GM10248 (cell line): ENCODE measurements at places on chromosomes 11 and 22.
A peak's percentile ranks its signal among the peaks of the same experiment; 100 is the strongest.

- no peak for DNase-seq
Measured at GRCh38 chr11:65266210-65266609, 4.4 kb downstream of the POLA2 start.

GRCh38 chr11:59173080-59173963, 1.4 kb downstream of the DTX4 start:
- DNase-seq = no peak

DNA sequence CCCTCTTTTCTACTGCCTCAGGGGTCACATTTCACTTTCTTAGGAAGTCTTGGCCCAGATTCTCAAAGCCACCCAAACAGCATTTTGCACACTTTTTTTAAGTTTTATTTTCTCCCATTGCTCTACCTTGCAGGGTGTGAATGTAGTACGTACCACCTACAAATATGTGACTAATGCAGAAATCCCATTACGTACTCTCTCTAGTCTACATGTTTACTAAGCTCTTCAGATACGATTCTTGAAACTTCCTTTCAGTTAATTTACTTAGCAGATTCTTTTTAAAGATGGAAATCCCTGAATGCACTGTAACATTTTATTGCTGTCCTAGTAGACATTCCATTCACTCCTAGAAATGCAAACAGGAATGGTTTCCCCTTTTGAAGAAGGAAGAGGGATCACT, 61.3 kb downstream of the LRRC4C start:
- no peak for DNase-seq

- DNase-seq = no peak
Measured at GRCh38 chr11:96391698-96392307, 2.0 kb downstream of the JRKL start.

DNA sequence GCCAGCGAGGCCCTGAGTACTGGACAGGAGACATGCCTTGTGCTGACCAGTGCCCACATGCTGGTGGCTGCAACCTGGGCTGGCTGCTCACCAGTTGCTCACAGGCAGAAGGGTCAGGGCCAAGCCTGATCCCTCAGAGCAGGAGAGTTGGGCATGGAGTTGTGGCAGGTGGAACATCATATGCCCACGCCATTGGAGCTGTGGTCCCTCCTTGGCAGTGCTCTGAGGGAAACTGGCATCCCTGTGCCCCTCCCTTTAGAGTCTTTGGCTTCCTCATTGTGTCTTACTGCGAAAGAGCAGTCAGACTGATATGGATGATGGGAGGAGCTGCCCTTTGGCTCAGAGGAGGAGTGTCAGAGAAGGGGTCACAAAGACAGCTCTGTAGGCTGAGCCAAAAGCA, 3.1 kb upstream of the MYEOV start:
- DNase-seq = no peak

- no peak for DNase-seq
Measured at GRCh38 chr11:34600339-34601084, 20.4 kb upstream of the EHF start.

- DNase-seq = no peak
Measured at GRCh38 chr11:44579302-44579761, 13.9 kb downstream of the CD82 start.

GRCh38 chr22:26581633-26582168, 8.2 kb downstream of the TPST2 start:
- DNase-seq = no peak

DNA sequence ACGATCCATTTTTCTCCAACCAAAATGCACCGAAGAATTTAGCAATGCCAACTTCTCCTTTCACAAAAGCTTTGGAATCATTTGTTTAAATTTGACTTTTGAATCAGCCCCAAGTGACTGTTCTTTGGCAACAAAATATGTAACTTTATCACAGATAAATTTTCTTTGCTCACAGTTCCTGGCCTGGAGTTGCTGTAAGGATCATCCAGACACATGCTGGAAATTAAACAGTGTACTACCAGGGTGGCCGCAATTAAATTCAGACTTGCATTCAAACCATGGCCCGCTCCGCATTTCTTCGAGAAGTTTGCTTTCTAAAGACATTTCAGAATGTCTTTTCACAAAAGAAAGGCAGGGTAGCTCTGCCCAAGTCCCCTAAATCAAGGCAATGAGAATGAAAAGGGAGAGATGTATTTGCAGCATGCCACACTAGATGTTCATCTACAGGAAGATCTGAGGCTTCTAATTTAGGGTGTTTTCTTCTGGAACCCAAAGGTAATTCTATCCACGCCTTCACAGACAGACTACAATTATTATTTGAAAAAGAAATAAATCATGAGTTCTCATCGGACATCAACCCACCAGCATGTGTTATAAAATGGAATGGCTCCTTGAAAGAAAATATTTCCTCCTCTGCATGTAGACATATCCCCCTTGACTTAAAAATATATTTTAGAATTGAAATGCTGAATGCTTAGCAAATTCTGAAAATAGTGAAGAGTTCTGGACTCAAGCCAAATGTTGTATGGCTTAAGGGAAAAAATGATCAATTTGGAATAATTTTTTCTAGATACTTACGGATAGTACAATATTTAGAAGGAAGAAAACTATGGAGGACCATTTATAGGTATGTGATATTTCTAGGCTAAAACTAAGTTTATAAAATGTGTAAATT, 189.7 kb upstream of the BLID start:
- DNase-seq = no peak

GRCh38 chr11:26556582-26556981, 15.5 kb downstream of the MUC15 start:
- DNase-seq = no peak

DNA sequence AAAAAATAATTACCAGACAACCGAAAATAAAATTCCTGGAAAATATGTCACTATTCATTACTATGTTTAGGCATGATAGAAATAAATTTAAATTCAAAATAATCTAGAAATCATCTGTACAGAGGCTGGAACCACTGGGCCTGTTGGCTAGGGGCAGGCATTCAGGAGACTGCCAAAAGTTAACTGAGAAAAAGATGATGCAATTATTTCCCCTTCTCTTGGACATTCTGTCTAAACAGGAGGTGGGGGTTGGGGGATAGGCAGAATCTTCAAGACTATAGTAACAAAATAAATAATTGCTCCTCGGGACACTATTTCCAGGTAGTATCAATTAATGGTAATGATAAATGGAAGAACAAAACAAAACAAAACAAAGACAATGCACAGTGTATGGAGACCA, 14.1 kb downstream of the BTBD10 start:
- DNase-seq = no peak

DNA sequence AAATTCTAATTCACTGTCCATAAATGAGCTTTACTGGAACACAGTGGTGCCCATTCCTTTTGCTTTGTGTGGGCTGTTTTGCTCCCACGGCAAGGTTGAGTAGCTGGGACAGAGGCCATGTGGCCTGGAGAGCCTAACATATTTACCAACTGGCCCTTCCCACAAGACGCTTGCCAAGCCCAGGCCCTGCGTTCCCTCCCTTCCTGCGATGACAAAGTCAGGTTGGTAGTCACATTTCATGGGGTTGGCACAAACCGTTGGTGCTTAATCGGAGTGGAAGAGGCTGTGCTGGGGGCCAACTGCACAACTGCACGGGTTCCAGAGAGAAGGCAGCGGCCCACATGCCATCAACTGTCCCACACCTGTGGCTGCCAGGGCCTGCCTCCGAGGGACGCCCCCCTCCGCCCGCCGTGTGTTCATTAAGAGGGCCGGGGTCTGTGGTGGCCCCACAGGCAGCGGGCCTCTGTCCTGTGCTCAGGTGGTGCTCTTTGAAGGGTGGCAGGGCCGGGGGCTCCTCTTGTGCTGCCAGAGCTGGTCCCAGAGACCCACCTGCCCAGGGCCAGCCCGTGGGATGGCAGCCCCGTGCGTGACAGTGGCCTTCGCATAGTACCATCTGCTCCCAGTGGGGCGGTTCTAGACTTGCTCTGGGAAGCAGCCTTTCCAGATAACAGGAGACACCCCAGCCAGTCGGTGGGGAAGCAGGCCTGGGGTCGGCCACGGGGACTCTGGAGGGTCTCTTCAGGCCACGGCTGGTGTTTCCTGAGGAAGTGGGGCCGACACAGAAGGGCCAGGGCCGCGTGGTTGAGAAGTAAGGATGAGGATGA, 81.5 kb upstream of the CLDN5 start:
- no peak for DNase-seq

GRCh38 chr11:59182457-59183151, 10.7 kb downstream of the DTX4 start:
- DNase-seq = peak; percentile 48

DNA sequence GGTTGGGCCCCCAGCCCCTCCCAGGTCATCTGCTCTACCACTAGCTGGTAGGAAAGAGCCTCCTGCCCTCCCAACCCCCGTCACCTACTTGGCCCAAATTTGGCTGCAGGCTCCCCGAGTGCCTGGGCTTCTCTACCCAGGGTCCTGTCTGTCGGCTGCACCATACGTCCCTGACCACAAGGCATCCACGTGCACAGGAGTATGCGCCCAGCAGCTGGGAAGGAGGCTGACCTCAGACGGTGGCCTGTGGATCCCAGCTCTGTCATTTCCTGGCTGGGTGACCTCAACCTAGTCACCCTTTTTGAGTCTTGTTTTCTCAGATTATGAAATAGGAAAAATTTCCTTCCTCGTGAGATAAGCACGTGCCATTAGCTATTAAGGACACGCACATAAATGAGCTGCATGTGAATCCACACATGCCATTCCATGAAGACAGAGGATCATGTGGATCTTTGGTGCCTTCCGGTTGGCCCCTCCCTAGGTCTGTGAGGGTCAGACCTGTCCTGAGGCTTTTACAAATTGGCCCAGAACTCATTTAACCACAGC, 13.7 kb downstream of the CYB561A3 start:
- DNase-seq = no peak

GRCh38 chr11:10243896-10244575, 50.0 kb downstream of the SBF2 start:
- DNase-seq = no peak

GRCh38 chr11:2105511-2105910, 33.7 kb downstream of the IGF2 start:
- no peak for DNase-seq

GRCh38 chr11:134783234-134783633, 371.2 kb upstream of the B3GAT1 start:
- DNase-seq = no peak

DNA sequence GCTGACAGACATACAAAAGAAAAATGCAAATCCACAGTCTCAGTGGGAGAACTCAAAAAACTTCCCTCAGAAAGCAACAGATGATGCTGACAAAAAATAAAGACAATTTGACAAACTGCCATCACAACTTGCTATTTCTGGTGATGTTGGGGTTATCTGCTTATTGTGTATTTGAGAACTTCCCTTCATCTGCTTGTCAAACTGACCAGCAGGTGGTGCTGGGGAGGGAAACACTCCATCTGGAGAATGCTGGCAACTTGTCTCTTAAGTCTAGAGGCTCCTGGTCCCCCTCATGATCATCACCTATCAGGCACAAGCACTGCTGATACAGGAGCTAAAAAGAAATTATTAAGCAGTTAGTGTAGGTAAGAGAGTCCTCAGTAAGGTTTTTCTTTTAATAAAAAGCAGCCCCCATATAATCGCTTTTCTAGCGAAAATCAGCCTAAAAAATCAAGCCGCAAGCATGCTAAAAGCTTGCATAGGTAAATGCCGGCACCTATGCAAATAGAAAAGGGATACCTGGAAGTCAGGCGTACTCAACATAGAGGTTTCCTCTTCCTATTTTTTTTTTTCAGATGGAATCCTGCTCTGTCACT, 9.8 kb upstream of the FAM111B start:
- DNase-seq = no peak

DNA sequence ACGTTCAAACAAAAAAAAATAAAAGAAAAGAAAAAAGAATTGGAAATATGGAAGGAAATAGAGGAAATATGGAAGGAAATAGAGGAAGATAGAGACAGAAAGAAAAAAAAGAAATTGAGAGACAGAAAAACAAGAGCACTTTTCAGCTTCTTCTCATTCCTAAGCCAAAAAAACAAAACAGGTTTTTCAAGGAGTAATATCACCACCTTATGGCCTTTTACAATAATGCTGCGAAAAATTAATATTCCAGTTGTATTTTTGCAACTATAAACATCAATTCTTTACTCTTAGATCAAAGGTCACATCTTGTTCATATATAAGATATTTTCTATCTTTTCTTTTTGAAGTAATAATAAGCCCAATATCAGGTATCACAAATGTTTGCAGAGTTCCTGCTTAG, 328.3 kb downstream of the FAT3 start:
- no peak for DNase-seq

- DNase-seq = no peak
Measured at GRCh38 chr11:110409174-110409573, 20.6 kb upstream of the FDX1 start.

- peak; percentile 58 for DNase-seq
Measured at GRCh38 chr11:6737872-6738466, 33.8 kb downstream of the OR2AG2 start.

GRCh38 chr22:23219822-23220484, 39.6 kb downstream of the BCR start:
- peak; percentile 70 for DNase-seq

DNA sequence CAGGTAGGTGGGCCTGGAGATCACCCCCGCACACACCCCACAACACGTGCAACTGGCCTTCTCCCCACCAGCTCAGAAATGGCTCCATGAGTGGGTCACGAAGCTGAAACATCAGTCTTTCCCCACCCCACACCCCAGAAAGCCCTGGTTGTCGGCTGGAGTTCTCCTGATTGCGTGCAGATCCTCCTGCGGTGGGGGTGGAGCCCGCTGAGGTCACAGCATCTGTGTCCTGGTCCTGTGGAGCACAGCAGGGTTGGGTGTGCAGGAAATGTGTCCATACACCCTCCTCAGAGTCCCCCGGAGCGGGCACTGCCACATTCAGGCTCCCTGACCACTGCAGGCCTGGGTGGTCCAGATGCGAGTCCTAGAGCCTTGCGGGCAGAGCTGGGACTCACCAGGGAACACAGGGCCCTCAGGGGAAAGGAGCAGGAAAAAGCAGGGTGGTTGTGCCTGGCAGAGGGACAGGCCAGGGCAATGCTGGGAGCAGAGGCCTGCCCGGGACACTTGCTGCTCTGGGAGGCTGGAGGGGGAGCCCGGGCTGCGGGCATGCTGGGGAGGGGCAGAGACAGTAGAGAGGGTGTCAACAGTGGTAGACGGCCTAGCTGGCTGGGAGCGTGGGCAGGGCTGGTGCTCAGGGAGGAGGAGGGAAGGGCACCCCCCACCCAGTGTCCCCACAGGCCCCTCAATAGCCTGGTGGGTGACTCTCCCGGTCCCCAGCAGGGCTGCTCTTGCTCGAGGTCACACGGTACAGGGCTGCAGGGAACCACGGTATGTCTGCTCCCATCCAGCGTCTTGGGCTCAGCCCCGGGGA, 42.4 kb upstream of the PPARA start:
- no peak for DNase-seq

- no peak for DNase-seq
Measured at GRCh38 chr11:12687740-12688139, 13.5 kb downstream of the TEAD1 start.
